Regular cardiac myocyte (primary cell): ENCODE measurements at places on chromosomes 3 and 15. TPM values are rescaled to one million over a fixed set of nuclear protein-coding genes. Genes with fewer than 3 reads are reported as not detected.

The PARP3 gene
- 22.8 and 24.9 TPM in 2 replicates for total RNA-seq

The IL17RE gene
- 0.56 and 1.2 TPM in 2 replicates for total RNA-seq

The CCR8 gene
- not detected in 2 replicates for total RNA-seq

The CYP8B1 gene
- not detected in 2 replicates for total RNA-seq

The PRSS50 gene
- not detected in 2 replicates for total RNA-seq
